ENCODE measurements at places on chromosomes 13 and 19.

DNA sequence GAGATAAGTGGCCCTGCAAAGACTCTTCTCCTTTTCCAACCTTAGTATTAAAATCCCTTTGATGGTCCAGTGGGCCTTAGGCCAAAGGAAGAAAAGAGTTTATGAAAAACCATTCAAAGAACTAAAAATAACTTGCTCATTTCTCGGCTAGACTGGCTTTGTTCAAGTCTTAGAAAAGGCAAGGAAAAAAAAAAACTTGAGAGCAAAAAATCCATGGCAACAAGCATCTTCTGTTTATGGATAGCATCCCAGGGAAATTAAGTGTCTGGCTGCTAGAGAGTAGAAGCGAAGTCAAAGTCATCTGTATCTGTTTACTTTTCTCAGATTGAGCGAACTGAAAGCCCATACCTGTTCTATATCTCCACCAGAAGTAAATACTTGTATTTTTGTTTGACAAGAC lies 129.6 kb downstream of the KCTD15 start:
- DNase-seq, result no peak

DNA sequence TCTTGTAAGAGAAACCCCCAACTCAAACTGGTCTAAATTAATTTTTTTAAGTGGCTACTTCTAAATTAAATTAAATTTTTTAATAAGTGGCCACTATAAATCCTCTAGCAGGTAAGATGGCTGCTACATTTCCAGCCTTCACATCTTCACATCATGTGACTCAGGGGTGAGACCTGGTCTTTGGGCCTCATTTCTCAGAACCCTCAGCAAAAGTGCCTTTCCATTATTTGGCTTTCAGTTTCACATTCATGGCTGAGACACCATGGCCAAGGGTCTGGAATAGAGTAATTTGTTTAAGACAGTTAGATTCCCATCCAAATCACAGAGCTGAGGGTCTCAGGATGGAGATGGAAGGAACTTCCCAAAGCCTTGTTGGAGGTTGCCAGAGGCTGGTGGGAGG lies 47.5 kb downstream of the DCT start:
- no peak for DNase-seq

GRCh38 chr19:16167055-16167454 lies 6.3 kb downstream of the CIB3 start:
- no peak for DNase-seq

DNA sequence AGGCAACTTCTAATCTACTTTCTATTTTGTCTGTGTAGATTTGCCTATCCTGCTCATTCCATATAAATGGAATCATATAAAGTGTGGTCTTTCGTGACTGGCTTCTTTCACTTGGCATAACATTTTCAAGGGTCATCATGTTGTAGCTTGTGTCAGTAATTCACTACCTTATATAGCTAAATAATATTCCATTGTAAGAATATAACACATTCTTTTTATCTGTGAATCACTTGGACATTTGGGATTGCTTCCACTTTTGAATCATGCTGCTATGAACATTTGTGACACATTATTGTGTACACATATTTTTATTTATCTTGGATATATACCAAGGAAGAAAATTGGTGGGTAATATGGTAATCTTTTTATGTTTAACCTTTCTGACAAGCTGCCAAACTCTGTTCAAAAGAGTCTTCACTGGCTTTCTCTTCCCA lies 89.0 kb upstream of the CSNK1A1L start:
- no peak for DNase-seq

GRCh38 chr19:35596366-35596999 lies 10.5 kb downstream of the PMIS2 start:
- no peak for DNase-seq

DNA sequence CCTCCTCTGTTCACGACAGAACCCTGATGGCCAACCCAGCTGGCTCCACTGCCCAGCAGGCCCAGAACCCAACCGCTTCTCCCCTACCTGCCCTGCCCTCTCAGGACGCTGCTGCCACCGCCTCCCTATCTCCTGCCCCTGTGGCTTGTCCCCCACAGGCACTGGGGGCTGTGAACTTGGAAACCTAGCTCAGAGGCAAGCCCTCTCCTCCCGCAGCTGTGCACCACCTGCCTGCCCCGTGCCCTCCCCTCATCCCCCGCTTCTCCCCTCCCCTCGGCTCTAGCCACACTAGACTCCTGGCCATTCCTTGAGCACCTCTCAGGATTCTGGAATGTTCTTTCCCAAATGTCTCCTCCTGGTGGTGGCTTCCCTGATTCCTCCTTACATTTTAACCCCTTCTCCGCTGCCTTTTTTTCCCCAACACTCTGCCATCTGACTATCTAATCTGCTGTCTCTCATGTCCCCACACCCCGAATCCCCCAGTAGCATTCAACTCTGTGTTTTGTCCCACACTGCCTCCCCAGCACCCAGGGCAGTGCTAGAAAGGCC lies 6.7 kb downstream of the NANOS3 start:
- DNase-seq, result no peak

- peak; percentile 98 for DNase-seq
Observed at GRCh38 chr19:46299004-46299509, 2.2 kb downstream of the HIF3A start.

DNA sequence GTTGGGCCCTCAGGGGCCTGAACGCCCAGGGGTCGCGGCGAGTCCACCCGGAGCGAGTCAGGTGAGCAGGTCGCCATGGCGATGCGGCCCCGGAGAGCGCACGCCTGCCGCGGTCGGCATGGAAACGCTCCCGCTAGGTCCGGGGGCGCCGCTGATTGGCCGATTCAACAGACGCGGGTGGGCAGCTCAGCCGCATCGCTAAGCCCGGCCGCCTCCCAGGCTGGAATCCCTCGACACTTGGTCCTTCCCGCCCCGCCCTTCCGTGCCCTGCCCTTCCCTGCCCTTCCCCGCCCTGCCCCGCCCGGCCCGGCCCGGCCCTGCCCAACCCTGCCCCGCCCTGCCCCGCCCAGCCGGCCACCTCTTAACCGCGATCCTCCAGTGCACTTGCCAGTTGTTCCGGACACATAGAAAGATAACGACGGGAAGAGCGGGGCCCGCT lies at the start of gene CCNA1:
CCNA1 (plus strand) TSS at position 390 of the 439 bp plus-strand sequence. CDS start 562 bp downstream, outside the sequence.
- DNase-seq, result no peak

- no peak for DNase-seq
Observed at GRCh38 chr19:1469255-1470054, 9.6 kb downstream of the C19orf25 start.

DNA sequence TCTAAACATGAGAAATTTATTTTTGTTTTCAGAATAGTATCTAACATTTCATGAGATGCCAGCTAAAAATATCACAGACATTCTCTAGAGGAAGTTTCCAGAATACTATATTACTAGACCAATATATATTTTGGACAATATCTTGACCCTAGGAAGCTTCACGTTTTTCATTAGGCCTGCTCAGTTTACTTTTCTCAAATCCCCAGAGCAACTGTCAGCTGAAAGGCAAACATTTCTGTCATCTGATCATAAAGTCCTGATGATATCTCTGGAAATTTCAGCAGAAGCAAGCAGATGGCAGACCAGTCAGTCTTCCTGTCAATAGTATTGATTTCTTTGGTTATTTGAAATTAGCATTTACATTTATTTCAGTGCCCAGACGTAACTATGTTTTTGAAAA lies 4.0 kb downstream of the POSTN start:
- no peak for DNase-seq

- no peak for DNase-seq
Observed at GRCh38 chr19:33156334-33156733, 24.4 kb downstream of the WDR88 start.

- DNase-seq, result peak; percentile 100
Observed at GRCh38 chr13:100674872-100675660, 471 bp upstream of the TMTC4 start.

- no peak for DNase-seq
Observed at GRCh38 chr13:20422362-20422761, 103.3 kb downstream of the CRYL1 start.

DNA sequence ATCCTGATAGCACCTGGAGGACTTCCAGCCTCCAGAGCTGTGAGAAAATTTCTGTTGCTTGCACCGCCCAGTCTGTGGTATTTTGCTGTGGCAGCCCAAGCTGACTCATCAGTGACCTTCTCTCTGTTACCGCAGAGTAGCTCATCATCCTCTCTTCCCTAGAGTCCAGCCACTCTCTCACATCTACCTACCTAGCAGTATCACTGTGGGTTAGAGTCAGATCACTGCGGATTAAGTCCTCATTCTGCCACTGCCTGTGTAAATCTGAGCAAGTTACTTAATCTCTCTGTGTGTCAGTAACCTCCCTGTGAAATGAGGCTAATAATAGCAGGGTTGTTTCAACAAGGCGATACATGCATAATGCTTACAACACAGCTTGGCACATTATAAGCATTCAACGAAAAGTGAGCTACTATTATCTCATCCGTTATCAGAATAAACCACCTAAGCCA lies 40.3 kb upstream of the USPL1 start:
- DNase-seq, result no peak

DNA sequence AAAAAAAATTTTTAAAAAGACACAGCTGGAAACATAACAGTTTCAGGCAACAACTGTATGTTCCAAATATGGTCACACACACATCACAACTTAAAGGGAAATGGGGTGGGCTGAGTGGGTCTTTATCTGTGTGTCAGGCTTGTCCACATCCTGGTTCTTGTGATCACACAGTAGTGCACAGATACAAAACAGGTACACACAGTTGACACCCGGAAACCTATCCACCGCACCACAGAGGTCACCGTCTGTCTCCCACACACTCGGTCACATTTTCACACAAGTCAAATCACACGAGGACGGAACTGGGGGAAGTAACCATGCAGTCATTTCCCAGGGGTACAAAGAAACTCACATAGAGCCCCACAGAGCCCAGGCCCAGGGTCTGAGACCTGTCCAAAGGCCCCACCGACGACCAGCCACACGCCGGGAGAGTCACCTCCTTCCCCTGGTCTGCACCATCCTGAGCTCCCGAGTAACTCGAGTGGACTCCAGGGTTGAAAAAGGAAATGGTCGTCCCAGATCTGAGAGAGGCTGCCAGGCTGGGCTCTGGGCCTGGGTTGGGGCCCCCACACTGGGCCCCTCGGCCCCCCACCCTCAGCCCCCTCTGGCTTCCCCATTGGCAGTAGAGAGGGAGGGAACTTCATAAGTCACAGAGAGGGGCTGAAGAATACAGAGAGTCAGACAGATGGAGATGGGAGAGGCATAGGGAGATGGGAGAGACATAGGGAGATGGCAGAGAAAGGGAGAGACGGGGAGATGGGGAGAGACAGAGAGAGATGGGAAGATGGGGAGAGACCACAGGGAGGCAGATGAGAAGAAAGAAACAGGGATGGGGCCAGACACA lies 1.3 kb upstream of the PPAN start:
- no peak for DNase-seq

DNA sequence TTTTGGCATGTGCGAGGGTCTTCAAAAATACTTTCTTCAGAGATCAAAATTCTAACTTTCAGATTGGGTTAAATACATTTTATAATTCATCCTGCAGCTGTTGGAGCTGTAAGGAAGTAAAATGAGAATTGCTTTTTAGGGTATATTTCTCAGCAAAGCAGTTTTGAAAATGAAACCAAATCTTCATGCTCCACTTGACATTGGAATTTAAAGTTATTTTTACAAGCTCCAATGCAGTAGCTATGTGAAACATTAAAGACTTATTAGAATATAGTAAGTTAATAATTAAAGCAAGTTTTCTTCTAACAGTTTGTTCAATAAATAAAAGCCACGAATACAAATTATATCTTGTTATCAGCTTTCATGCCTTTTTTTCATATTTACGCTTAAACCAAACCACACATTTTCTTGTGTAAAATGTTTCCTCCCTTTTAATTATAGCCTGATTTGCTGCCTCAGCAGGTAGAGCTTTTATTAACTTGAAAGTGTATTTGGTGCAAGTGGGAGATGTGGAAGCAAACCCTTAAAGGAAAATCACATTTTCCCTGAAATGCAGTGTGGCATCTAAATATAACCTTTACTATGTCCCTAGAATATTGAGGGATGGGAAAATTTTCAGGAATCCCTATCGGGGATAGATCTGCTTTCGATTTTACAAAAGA lies 12.4 kb upstream of the MICU2 start:
- DNase-seq, result no peak

DNA sequence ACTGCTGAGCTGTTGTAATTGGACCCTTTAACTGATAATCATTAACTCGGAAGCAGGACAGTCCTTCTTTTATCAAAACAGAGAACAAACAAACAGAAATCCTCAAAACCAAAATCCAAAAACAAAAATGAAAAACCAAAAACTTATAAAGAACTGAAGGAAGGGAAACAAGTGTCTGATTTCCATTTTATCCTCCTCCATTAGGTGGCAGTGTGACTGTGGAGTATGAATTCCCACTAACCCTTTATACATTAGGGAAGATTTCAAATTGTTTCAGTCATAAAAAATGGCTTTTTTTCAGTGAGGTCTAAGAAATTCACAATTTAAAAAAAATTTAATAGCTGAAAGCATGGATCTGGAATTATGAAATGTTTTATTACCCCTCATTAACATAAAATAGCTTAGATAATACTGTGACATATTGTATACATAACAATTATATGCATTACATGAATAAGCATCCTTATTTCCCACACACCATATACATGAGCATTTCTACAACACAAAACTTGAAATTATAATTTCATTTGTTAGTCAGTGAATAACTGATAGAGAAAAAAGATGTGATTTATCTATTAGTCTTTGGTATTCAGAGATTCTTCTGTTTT lies 1074.3 kb upstream of the PCDH9 start:
- DNase-seq, result no peak

DNA sequence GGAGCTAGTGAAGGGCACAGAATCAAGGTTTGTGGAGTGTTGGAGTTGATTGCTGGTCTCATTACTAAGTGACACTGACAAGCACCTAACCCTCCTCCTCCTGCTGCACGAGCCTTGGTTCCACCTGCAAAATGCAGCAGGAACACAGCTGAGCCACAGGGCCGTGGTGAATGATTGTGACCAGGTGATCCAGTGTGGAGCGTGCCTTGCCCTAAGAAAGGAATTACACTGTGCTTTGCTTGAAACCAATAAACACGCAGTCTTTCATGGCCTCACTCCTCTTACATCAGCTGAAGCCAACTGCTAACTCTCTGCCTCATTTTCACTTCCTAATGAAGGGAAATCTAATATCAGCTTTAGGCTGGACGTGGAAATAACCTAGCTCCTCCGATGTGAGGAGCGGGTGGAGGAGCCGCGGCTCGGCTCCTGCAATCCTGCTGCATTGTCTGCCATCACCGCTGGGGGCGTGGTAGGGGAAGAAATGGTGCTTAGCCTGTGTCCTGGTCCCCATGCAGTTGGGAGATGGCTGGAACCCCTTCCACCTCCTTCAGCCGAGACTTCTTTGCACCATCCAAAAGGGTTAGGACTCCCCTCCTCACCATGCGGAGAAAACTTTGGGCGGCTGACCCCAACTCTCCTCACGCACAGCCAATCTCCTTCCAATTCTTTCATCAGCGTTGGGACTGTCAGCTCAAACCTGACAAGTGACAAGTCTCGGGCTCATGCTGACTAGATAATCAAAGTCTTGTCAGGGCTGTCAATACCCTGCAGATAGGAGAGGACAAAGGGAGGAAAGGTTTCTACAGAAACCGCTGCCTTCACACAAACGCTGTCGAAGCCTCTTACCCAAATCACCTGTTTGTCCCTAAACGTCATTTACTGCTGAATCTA lies 427.9 kb downstream of the ZNF536 start:
- DNase-seq, result no peak

GRCh38 chr13:58266271-58266670 lies 634.7 kb downstream of the PCDH17 start:
- DNase-seq, result no peak

- DNase-seq, result no peak
Observed at GRCh38 chr19:37954421-37954874, 47.4 kb downstream of the SIPA1L3 start.
